Panc1 (cell line): ENCODE measurements at places on chromosomes 16 and 17. TPM values are rescaled to one million over a fixed set of nuclear protein-coding genes. Genes with fewer than 3 reads are reported as not detected.

G6PC1 gene
- total RNA-seq = 0.08 TPM

KCNJ18 gene
- not detected for total RNA-seq

- no peaks in the 10 kb centered on the region for H3K27me3 ChIP-seq
- H3K4me3 ChIP-seq = peak overlapping the region; percentile 95
- H3K4me1 ChIP-seq = peaks cover 16% of the 10 kb centered on the region
Observed at GRCh38 chr16:3021449-3022207, 1.5 kb downstream of the TNFRSF12A start.

- no peak overlapping the region for H3K27ac ChIP-seq
- no peaks in the 10 kb centered on the region for H3K27me3 ChIP-seq
- H3K36me3 ChIP-seq = no peaks in the 10 kb centered on the region
- no peak for DNase-seq
Observed at GRCh38 chr16:80695020-80695419, 109.4 kb downstream of the CDYL2 start.

GRCh38 chr16:15835136-15835878 lies 21.5 kb downstream of the MYH11 start:
- DNase-seq = no peak
- H3K4me3 ChIP-seq = no peak overlapping the region
- H3K27me3 ChIP-seq = no peaks in the 10 kb centered on the region
- no peaks in the 10 kb centered on the region for H3K4me1 ChIP-seq
- H3K36me3 ChIP-seq = no peaks in the 10 kb centered on the region
- H3K27ac ChIP-seq = no peak overlapping the region

- peaks cover 25% of the 10 kb centered on the region for H3K4me1 ChIP-seq
- H3K27me3 ChIP-seq = no peaks in the 10 kb centered on the region
- no peak for DNase-seq
- no peak overlapping the region for H3K27ac ChIP-seq
- peaks cover 4% of the 10 kb centered on the region; the same call in 1 of the 2 replicates for H3K36me3 ChIP-seq
- H3K4me3 ChIP-seq = no peak overlapping the region
Observed at GRCh38 chr16:89567656-89568594, 7.4 kb downstream of the RPL13 start.

PLCG2 gene
- 10.8 TPM for total RNA-seq

GRCh38 chr17:28811651-28812090 lies 30.9 kb downstream of the FAM222B start:
- peak; percentile 18 for DNase-seq
- H3K4me1 ChIP-seq = peaks cover 50% of the 10 kb centered on the region
- peaks cover 2% of the 10 kb centered on the region; the same call in 1 of the 2 replicates for H3K36me3 ChIP-seq
- peak overlapping the region; percentile 90 for H3K27ac ChIP-seq
- no peaks in the 10 kb centered on the region for H3K27me3 ChIP-seq

- no peaks in the 10 kb centered on the region; the same call in 1 of the 2 replicates for H3K4me1 ChIP-seq
- no peak overlapping the region for H3K4me3 ChIP-seq
- H3K27me3 ChIP-seq = no peaks in the 10 kb centered on the region
- DNase-seq = no peak
- H3K27ac ChIP-seq = no peak overlapping the region
- no peaks in the 10 kb centered on the region for H3K36me3 ChIP-seq
Observed at GRCh38 chr17:80113033-80113484, 11.7 kb downstream of the GAA start.

RNF213 gene
- total RNA-seq = 230 TPM

STARD3 gene
- total RNA-seq = 44.8 TPM

- H3K27ac ChIP-seq = no peak overlapping the region
- H3K27me3 ChIP-seq = no peaks in the 10 kb centered on the region
- DNase-seq = no peak
Observed at GRCh38 chr16:52584354-52585320, 37.7 kb upstream of the TOX3 start.

DNA sequence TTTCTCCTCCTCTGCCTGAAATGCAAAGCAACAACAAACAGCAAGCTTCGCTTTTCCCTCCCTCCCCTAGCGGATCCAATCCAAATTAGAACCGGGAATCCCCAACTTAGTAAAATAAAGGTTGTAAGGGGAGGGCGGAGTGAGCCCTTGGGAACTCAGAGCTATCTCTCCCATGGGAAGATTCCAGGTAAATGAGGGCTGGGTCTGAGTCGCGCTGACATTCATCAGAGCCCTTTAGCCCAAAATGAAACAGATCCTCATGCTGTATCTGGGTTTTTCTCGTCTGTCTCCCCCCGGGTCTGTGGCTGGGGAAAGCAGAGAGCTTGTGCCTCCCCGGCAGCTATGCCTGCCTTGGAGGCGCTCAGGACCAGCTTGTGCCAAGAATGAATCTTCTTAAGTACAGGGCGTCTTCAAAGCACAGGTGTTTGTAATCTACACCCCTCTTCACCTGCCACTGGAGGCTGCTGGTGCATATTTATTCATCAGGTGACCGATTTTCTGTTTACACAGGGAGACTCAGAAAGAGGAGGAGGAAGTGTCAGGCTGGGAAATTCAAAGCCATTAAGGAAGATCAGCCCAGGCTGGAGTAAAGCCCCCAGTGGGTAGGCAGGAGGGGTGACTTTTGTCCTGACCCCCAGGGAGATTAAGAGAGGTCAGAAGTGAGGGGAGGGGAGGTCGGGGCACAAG lies 55.0 kb upstream of the GSE1 start:
- peak overlapping the region; percentile 92 for H3K27ac ChIP-seq
- H3K27me3 ChIP-seq = no peaks in the 10 kb centered on the region
- no peaks in the 10 kb centered on the region; the same call in 1 of the 2 replicates for H3K36me3 ChIP-seq
- peak overlapping the region; percentile 73 for H3K4me3 ChIP-seq
- H3K4me1 ChIP-seq = peaks cover 35% of the 10 kb centered on the region

DNA sequence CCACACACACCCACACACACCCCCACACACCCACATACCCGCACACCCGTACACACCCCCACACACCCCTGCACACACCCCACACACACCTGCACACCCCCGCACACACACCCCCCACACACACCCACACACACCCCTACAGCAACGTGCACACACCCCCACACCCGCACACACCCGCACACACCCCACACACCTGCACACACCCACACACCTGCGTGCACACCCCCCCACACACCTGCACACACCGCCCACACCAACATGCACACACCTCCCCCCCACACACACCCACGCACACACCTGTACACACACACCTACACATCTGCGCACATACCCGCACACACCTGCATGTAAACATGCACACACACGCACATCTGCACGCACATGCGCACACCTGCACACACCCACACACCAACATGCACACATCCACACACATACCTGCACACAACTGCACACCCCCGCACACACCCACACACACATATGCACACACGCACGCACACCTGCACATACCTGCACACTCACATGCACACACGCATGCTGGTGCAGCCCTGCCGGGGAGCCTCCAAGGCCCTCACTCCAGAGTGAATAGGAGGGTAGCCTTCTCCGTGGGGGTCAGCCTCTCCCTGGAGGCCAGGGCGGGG lies 7.5 kb downstream of the ASPSCR1 start:
- no peaks in the 10 kb centered on the region for H3K36me3 ChIP-seq
- no peak for DNase-seq
- no peaks in the 10 kb centered on the region for H3K27me3 ChIP-seq
- no peak overlapping the region for H3K4me3 ChIP-seq

DNA sequence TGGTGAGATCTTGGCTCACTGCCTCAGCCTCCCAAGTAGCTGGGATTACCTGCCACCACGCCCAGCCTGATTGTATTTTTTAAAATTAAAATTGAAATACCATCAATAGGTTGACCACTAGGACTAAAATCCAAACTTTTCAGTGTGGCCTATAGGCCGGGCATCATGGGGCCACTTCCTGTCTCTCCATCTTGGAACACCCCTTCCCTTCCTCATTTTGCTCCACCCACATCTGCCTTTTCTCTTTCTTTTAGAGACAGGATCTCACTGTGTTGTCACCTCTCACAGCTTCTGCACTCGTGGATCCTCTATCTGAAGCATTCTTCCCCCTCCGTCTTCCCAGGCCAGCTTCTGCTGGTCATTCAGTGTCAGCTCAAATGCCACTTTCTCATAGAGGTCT lies 57.0 kb downstream of the BMERB1 start:
- peaks cover 21% of the 10 kb centered on the region for H3K4me1 ChIP-seq
- H3K27me3 ChIP-seq = no peaks in the 10 kb centered on the region
- no peak overlapping the region for H3K27ac ChIP-seq
- no peak for DNase-seq
- H3K36me3 ChIP-seq = no peaks in the 10 kb centered on the region
- no peak overlapping the region for H3K4me3 ChIP-seq

GRCh38 chr17:33982909-33983308 lies 272.2 kb upstream of the CCL2 start:
- no peaks in the 10 kb centered on the region for H3K4me1 ChIP-seq
- H3K4me3 ChIP-seq = no peak overlapping the region
- H3K36me3 ChIP-seq = no peaks in the 10 kb centered on the region
- DNase-seq = no peak
- no peak overlapping the region for H3K27ac ChIP-seq

GRCh38 chr17:78759203-78759968 lies 22.7 kb downstream of the CYTH1 start:
- no peaks in the 10 kb centered on the region for H3K27me3 ChIP-seq
- H3K4me1 ChIP-seq = peaks cover 3% of the 10 kb centered on the region; the same call in 1 of the 2 replicates
- no peak overlapping the region for H3K27ac ChIP-seq
- no peak overlapping the region for H3K4me3 ChIP-seq

MT4 gene
- total RNA-seq = not detected

KRTAP2-3 gene
- total RNA-seq = not detected

DNA sequence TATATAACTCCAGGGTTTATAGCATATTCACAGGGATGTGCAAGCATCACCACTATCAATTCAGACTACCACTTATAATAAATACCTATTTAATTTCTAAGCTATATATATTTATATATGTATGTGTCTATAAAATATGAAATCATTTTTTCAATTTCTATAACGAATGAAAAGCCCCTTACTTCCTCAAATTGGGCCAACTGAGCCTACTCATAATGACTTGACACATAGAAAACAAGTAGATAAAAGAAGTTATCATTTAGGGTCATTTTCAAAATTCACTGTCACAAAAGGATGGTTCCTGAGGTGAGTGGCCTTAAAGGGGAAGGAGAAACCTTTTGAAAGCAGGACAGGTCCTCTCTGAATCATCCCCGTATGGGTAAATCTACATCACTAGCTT lies 114.1 kb downstream of the ADCY9 start:
- H3K27ac ChIP-seq = no peak overlapping the region
- no peak for DNase-seq
- 0 out of 2 replicates have a peak, but pooled peaks cover 3% of the 10 kb centered on the region for H3K4me1 ChIP-seq
- no peaks in the 10 kb centered on the region for H3K27me3 ChIP-seq
- H3K36me3 ChIP-seq = no peaks in the 10 kb centered on the region
- no peak overlapping the region for H3K4me3 ChIP-seq

GRCh38 chr17:4881761-4882555 lies 17.4 kb upstream of the C17orf107 start:
- peaks cover 5% of the 10 kb centered on the region; the same call in 1 of the 2 replicates for H3K36me3 ChIP-seq
- peak; percentile 42 for DNase-seq
- H3K27me3 ChIP-seq = no peaks in the 10 kb centered on the region

GRCh38 chr16:89164436-89164835 lies 7.1 kb upstream of the CDH15 start:
- H3K27me3 ChIP-seq = no peaks in the 10 kb centered on the region
- no peak overlapping the region for H3K27ac ChIP-seq
- H3K4me1 ChIP-seq = peaks cover 4% of the 10 kb centered on the region; the same call in 1 of the 2 replicates
- H3K36me3 ChIP-seq = no peaks in the 10 kb centered on the region
- no peak overlapping the region for H3K4me3 ChIP-seq

DNA sequence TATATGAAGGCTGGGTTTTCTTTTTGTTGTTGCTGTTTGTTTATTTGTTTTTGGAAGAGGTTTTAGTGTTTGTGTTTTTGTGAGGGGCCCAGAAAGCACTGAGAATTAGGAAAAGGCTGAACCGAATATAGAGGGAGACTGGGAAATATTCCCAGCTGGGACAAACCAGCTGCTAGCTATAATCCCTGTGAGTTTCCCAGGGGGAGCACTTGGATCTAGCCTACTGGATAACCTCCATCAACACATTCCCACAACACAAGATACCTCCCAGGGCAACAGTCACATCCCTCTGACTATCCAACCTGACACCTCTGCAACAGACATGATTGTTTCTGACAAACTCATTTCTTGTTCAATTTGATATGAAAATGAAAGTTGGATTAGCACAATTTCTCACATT lies 16.7 kb downstream of the CDH11 start:
- H3K27me3 ChIP-seq = no peaks in the 10 kb centered on the region
- no peak for DNase-seq

SPNS3 gene
- 0.10 TPM for total RNA-seq

GRCh38 chr17:67588326-67588725 lies 129.4 kb upstream of the NOL11 start:
- H3K4me3 ChIP-seq = no peak overlapping the region
- no peak overlapping the region for H3K27ac ChIP-seq
- no peaks in the 10 kb centered on the region for H3K36me3 ChIP-seq
- H3K4me1 ChIP-seq = no peaks in the 10 kb centered on the region

DNA sequence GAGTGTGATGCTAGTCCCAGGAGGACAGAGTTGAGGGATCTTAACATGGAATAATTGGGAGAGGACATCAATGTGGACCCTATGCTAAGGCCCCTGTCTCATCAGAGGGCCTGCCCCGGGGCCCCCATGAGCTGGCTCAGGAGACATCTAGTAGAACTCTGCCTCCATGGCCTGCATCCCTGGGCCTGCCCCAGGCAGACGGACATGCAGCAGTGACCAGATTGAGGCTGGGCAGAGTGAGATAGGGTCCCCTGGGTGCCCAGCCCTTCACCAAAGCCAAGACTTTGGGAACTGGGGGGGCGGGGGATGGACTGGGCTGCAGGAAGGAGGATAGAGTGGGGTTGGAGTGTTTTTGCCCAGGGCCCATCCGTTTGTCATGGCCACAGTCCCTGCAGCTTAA lies 115.2 kb downstream of the CCDC182 start:
- H3K27me3 ChIP-seq = no peaks in the 10 kb centered on the region
- H3K36me3 ChIP-seq = no peaks in the 10 kb centered on the region
- DNase-seq = no peak
- no peak overlapping the region for H3K4me3 ChIP-seq
- H3K27ac ChIP-seq = no peak overlapping the region

DNA sequence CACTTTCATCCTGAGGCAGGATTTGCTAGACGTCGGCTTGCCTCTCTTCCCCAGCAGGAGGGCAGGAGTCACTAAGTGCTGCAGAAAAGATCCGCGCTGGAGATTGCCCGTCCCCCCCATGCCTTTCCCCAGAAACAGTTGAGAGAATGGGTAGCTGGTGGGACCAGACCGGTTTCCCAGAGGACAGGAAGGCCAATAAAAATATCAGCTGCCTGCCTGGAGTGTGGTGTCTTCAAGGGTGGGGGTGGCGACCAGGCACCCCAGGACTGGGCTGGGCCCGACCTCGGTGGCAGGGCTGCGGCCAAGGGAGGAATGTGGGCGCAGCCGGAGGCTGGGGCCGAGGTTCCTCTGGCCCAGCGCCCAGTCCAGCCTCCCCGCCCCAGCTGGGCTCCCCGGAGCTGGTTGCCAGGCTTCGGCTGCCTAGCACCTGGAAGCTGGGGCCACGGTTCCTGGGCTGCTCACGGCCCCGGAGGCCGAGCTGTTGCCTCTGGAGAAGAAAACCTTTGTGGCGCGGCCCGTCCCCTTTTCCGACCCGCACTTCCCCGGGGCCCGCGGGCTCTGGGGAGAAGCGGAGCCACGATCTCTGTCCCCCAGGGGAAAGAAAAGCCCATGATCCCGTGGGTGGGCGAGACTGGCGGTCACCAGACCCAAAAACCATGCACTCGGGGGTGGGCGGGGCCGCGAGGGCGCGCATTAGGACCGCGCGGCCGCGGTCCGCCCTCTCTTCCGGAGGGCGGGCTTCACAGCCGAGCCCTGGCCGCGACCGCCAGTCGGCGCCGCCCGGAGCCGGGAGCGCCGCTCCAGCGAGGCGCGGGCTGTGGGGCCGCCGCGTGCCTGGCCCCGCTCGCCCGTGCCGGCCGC lies at the start of gene TRAF4:
Gene TRAF4 (plus strand): TSS at position 769 of the 861 bp plus-strand sequence. CDS start 102 bp downstream, outside the sequence.
- H3K27me3 ChIP-seq = no peaks in the 10 kb centered on the region
- DNase-seq = no peak
- H3K4me1 ChIP-seq = peaks cover 39% of the 10 kb centered on the region
- H3K4me3 ChIP-seq = peak within 1 kb of the TSS; percentile 89
- H3K36me3 ChIP-seq = no peaks in the 10 kb centered on the region; the same call in 1 of the 2 replicates
